NCI-H187 (cell line): ENCODE measurements at places on chromosomes 11 and 22.

DNA sequence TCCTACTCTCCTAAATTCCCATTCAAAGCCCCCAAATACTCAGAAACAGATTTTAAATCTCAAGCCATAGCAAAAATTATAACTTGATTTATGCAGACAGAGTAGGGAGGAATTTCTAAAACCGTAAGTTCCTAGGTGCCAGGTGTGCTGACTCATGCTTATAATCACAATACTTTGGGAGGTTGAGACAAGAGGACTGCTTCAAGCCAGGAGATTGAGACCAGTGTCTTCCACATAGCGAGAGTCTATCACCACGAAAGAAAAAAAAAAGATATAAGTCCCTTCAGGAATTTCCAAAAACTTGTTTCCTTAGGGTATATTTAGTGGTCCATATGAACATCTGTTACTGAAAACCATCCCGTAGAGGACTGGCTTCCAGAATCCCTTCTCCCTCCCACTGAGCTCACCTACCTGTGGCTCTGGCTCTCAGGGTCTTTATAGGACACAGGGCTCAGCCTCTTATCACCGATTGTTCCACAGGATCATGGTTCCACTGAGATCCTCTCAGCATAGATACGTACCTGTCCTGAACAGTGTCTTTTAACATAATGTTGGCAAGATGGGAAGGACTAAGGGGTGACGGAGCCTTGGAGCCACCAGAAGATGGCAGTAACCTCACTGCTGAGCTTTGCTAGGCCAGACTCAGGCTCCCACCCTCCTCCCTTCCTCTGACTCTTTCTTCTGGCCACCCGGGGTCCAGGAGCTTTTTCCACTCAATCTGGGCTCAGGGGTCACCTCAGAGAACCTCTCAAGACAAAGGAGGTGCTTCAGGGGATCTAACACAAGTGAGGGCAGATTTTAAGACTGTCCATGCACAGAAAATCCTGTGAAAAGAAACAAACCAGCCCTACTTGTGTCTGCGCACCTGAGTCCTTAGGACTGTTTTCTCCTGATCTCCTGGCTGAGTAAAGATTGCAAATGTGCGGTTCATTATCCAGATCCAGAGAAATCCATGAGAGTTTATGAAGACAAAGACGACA, 117.5 kb upstream of the TOP3B start:
- no peak for DNase-seq

DNA sequence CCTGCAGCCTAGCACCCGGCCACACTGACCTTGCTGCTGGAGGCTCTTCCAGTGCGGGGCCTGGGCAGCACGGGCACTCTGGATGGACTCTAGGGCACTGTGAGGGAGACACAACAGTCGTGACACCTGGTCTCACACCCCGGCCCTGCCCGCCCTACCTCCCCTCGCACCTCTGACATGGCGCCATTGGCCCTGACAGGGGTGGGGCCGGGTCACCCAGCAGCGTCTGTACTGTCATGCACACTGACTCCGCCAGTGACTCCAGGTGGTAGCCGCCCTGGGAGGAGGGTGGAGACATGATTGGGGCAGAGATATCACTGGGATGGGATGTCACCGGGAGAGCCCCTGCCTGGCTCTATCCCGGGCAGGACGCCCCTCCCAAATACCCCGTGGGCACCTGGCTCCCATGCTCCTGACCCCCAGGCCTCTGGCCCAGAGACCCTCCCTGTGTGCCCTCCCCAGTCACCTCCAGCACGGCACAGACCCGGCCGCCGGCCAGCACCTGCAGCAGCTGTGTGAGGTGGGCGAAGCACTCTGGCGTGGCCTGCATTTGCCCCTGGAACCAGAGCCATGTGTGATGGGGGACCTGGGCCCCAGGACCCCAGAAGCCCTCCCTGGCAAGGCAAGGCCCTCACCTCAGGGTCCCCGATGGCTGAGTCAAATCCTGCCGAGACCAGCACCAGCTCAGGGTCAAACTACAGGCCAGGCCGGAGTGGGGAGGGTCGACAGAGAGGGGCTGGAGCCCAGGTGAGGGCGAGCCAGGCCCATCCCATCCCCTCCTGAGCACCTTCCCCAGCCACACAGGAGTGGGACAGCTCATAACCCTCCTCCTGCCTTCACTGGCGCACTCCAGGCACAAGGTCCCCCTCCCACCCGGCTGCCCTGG, 2.6 kb downstream of the HDAC10 start:
- no peak for DNase-seq

- DNase-seq: no peak
Measured at GRCh38 chr11:90775567-90776165, 552.8 kb upstream of the CHORDC1 start.

- no peak for DNase-seq
Measured at GRCh38 chr11:76638270-76639197, 32.0 kb downstream of the LRRC32 start.

- DNase-seq: no peak
Measured at GRCh38 chr11:9347100-9347499, 32.7 kb upstream of the TMEM41B start.
